RKO (cell line): ENCODE measurements at places on chromosomes 12 and 14.

- DNase-seq = peak; percentile 97
Measured at GRCh38 chr12:75635606-75636444, 124.4 kb upstream of the KRR1 start.

DNA sequence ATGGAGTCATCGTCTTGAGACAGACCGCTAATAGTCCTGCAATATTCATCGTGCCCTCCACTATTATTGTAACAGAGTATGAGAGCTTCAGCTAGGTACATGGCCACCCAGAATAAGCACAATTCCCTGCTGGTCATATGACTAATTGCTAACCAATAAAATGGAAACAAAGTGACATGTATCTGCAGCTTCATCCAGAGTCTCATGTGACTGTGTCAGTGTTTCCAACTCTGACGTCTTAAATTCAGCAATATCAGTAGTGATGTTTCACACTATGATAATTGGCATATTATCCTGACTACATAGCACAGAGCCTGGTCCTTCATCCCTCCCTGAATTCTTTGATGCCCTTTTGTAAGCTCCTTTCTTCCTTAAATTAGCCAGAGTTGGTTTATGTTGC, 167.4 kb downstream of the RPS29 start:
- DNase-seq = no peak

- DNase-seq = peak; percentile 68
Measured at GRCh38 chr12:71846322-71846940, 6.9 kb downstream of the TBC1D15 start.

GRCh38 chr12:48965298-48965838, 6.2 kb downstream of the WNT10B start:
- DNase-seq = peak; percentile 49

- no peak for DNase-seq
Measured at GRCh38 chr14:84751745-84752144, 778.2 kb upstream of the FLRT2 start.

DNA sequence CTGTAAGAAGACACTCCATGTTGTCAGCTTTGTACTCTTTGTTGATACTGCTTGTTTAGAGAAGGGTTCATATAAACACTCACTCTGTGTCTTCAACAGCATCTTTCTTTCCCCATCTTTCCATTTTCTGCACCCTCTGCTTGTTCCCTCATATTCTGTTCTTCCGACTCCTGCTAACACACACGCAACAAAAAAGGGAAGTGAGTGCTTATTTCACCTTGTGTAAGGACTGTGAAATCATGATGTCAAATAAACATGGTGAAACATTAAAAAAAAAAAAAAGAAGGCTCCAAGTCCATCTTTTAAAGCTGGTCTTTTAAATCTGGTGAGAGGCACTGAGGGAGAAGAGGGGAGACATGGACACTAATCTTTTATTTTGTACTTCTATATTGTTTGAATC, 145.4 kb downstream of the RPAP3 start:
- no peak for DNase-seq

DNA sequence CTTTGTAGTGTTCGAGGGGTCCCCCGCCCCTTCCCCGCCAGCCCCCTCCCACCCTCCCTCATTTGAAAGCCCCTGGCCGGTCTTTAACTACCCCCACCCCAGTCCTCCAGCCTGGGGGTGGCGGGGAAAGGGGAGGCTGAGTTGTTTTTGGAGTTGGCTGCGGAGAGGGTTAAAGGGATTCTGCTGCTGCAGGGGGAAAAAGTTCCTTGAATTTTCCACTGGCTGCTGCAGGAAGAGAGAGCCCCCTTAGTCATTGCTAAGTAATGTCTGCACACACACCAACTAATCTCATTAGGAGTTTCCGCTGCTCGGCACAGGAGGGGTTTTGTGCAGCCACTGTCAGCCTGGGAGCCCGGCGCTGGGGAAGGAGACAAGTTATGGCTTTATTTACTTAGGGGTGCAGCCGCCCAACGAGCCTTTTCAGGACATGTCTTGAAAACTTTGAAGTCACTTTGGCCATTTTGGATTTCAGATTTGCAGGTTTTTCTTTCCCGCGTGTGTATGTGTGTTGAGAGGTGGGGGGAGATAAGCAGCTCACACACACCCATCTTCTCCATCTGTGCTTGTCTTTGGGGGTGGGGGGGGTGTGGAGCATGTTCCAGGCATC, 1.8 kb downstream of the ELK3 start:
- DNase-seq = peak; percentile 93

DNA sequence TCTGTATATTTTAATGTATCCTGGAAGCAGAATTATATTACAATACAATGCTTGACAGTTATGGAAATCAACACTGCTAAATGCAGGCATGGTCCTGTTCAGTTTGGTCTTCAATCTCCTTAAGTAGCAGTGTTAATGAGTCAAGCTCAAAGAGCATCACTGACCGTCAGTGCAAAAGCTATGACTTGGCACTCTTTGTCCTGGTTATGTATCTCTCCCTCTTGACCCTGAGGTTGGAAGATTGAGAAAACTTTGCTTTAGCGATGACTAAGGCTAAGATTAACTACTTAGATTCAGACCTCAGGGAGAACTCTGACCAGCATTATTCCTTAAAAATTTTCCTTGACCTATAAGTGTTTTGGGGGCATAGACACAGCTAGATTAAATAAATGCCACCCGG, 10.9 kb downstream of the CLEC7A start:
- DNase-seq = peak; percentile 18

GRCh38 chr14:39351708-39352107, 80.5 kb downstream of the FBXO33 start:
- no peak for DNase-seq

GRCh38 chr14:96109596-96110355, 70.6 kb downstream of the C14orf132 start:
- DNase-seq = no peak

GRCh38 chr14:93946104-93946503, 19.0 kb downstream of the FAM181A start:
- no peak for DNase-seq

DNA sequence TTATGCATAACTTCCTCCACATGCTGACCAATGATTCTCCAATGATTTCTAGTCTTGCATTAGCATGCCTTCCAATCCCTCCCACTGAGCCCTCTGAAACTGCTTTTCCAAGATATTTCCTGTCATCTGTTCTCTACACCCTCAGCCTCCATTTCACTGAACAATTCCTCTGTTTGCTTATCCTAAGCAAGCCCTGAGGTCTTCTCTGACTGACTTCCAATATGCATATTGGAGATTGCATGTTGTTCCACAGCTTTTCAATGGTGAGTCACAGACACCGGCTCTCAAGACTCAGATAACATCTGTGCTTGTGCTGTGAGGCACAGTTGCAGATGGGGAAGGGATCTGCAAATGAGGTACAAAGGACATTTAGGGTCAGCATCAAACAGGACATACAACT, 141.0 kb downstream of the SLC16A7 start:
- DNase-seq = no peak

DNA sequence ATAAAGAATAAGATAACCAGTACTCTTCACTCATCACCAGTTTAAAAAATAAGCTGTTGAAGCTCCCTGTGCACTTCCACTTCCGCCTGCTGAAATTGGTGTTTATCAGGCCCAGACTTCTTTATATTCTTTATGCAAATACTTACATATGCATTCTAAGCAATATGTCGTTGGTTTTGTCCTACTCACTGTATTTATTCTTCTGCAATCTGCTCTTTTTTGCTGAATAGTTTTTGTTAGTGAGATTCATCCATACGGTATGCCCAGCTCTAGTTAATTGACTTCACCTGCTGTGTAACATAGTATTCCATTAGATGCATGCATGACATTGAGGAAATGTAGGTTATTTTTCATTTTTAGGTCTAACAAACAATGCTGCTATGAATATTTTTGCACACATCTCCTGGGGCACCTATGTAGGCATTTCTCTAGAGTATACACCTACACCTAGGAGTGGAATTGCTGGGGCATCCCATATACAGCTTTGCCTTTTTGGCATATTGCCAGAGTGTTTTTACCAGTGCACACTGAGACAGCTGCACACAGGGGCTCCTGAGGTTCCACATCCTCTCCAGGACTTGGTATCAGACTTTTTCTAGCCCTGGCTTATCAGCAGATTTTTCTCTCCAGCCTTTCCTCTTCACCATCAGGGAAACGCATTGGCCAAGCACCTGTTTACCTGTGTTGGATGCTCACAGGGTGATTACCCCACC, 1.0 kb upstream of the NRIP2 start:
- DNase-seq = no peak

GRCh38 chr12:110355073-110355472, 48.4 kb downstream of the ANAPC7 start:
- peak; percentile 44 for DNase-seq

DNA sequence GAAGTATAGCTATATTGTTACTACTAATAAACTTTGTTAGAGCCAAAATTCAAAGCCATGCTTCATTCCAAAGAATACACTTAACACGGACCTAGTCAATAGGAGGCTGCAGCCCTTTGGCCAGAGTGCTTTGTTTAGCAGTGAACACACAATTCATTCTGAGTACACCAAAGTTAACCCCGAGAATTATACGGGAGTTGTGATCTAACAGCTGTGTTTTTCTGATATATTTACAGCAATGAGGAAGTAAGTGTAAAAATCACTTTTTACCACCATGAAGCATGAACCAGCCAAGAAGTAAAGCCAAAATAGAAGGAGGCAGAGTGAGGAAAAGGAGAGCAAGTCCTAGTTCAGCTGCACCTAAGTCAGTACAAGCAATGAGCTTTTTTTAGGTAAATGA, 156.8 kb upstream of the PDE3A start:
- DNase-seq = no peak

GRCh38 chr14:92437729-92438285, 75.8 kb upstream of the RIN3 start:
- DNase-seq = no peak

GRCh38 chr12:51098611-51099010, 15.2 kb upstream of the CSRNP2 start:
- DNase-seq = peak; percentile 19

- DNase-seq = peak; percentile 76
Measured at GRCh38 chr14:71591929-71592328, 340.3 kb upstream of the RGS6 start.

GRCh38 chr12:45336331-45336730, 120.4 kb downstream of the ANO6 start:
- peak; percentile 67 for DNase-seq

DNA sequence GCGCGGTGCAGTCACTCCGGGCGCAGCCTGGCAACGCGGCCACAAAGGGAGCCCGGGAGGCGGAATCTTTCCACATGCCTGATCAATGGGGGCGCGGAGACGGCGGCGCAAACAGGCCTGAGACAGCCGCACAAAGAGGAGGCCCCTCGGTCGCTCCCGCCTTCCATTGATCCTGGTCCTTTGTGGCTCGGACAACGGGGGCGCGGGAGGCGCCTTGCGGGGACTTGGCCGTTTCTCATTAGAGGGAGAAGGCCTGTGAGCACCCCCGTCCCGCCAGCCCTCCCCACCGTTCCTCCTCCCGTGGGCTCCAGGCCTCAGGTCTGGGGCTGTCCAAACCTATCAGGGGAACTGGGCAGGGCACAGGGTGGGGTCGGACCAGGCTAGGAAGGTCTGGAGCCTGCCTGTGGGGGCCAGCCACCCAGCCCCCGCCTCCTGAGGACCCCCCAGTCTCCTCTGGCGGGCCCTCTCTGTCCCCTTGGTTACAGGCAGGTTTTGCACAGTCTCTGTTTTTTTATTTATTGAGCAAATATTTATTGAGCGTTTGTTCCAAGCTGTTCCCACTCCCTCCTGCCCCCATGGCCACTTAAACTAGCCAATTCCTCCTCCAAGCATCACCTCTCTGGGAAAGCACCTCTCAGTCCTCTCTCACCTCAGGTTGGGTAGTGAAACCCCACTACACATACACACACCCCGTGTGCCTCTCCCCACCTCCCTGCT, 29.0 kb upstream of the MSI1 start:
- DNase-seq = no peak

GRCh38 chr14:68768316-68768715, 24.6 kb downstream of the ZFP36L1 start:
- DNase-seq = no peak

DNA sequence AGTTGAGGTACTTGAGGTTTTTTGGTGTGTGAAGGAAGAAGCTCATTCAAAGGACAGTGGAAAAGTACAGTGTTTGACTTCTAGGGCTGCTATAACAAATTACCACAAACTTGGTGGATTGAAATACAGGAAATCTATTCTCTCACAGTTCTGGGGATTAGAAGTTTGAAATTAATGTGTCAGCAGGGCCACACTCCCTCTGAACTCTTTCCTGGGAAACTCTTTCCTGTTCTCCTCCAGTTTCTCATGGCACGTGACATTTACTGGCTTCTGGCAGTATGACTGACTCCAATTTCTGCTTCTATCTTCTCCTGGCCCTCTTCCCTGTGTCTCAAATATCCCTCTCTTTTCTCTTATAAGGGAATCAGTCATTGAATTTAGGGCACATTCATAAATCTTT, 160.2 kb downstream of the CCDC91 start:
- DNase-seq = no peak

DNA sequence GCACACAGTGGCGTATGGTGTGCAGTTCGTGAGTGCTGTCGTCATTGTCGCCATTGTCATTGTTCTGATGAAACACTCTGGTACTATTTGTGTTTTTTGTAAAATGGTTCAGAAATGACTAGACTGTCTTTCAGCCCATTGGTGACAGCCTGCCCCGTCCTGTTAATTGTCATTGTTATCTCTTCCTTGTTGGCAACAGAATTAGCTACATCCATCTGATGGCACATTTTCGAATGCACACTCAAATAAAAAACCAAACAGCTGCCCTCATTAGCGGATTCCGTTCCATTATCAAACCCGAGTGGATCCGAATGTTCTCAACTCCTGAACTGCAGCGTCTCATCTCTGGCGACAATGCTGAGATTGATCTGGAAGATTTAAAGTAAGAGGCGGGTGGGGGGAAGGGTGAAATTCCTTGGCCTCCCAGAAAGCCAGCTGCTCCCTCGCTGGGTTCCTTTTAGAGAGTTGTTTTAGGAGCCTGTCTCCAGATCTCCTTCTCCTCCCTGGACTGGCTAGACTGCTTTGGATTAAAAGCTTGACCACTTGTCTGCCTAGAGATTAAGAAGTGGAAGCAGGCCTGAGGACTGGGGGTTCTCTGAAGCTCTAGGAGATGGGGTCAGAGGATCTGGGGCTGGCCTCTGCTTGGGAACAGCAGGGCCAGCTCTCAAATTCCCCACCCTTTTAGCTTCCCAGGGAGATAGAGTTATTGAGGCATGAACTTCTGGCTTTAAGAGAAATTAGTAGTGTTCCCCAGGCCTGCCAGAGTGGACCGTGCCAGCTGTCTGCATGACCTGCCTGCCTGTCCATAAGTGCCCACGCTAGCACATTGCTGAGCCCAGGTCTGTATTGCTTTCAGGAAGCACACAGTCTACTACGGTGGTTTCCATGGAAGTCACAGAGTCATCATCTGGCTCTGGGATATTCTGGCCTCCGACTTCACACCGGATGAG, 43.3 kb downstream of the MMAB start:
- no peak for DNase-seq

DNA sequence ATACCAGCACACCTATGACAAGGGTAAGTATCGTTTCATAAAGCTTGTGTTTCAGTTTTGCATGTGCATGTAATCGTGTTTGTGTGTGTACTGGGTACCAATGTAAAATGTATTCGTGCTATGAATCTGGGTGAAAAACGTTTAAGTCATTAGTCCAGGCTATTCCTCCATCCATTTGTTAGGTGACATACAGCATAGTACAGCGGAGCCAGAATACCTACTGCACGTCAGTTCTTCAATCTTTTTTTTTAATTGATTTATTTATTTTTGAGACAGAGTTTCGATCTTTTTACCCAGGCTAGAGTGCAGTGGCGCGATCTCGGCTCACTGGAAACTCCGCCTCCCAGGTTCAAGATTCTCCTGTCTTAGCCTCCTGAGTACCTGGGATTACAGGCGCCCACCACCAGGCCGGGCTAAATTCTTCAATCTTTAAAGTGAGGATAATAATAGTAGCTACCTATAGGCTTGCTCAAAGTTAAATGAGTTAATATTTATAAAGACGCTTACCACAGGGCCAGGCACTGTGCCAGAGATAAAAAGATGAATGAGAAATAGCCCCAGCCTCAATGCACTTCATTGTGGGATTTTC, 661 bp upstream of the RPS26 start:
- no peak for DNase-seq
